ENCODE measurements at places on chromosomes 5 and 9.

- no peak for DNase-seq
These were observed 14.8 kb upstream of the ABL1 start for GRCh38 chr9:130820135-130820738.

- DNase-seq = no peak
These were observed 85.4 kb downstream of the RXRA start for GRCh38 chr9:134411440-134412297.

- peak; percentile 5 for DNase-seq
These were observed 90.5 kb downstream of the ADAMTS2 start for GRCh38 chr5:179254638-179255271.

DNA sequence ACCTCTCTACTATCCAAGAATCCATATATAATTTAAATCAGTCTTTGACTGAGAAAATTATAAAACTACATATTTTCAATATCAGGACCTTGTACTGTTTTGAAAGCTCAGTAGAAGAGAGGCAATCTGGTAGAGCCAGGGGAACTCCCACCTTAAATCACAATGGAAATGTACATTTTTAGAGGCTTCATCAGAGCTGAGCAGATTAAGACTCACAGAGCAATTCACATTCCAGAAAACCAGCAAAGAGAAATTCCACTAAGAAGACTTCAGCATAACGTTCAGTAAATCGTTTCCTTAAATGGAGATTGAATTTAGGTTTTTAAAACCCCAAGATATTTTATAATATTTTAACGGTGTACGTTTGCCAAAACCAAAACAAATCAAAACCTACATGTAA is 227.8 kb upstream of the TRPM3 start:
- DNase-seq = no peak

- DNase-seq = no peak
These were observed 519.3 kb downstream of the ISL1 start for GRCh38 chr5:51902512-51902911.

DNA sequence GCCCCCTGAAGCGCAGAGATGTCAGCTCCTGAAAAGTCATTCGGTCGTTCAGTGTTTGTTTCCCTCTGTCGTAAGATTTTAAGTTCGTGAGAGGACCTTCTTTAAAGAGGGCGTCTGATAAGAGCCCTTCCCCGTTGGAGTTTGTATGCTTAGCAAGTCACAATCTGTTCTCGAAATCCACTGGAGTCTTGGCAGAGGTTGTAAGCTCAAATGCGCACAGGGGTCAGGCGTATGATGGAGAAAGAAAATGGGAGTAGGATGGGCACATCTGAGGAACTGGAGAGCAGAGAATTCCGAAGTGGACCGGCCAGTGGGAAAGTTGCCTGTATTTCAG is 710 bp downstream of the HSD17B4 start:
- peak; percentile 19 for DNase-seq

- peak; percentile 78 for DNase-seq
These were observed 41.4 kb downstream of the GLRX start for GRCh38 chr5:95781101-95781583.

GRCh38 chr9:28155671-28156070 is 582.4 kb upstream of the C9orf72 start:
- no peak for DNase-seq

- no peak for DNase-seq
These were observed 70.7 kb downstream of the GCNT1 start for GRCh38 chr9:76529653-76530052.

DNA sequence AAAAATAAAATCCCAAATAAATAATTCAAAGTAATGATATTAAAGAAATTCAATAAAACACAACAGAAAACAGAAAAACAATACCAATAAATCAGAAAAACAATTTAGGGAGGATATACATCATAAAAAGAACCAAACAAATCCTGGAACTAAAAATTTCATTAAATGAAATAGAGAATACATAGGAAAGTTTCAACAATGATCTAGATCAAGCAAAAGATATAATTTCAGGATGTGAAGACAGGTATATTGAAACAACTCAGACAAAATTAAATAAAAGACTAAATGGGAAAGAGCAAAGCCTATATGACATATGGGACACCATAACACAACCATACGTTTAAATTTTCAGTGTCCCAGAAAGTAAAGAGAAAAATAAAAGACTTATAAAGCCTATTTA is 85.1 kb upstream of the GHR start:
- no peak for DNase-seq

DNA sequence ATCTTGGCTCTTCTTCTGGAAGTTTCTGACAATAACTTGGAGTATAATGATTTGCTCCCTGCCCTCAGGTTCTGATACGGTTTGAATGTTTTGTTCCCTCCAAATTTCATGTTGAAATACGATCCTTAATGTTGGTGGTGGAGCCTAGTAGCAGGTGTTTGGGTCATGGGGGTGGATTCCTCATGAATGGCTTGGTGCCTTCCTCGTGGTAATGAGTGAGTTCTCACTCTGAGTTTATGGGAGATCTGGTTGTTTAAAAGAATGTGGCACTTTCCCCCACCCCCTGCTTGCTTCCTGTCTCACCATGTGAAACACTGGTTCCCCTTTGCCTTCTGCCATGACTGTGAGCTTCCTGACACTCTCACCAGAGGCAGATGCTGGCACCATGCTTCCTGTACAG is 103.0 kb upstream of the OSMR start:
- DNase-seq = no peak

DNA sequence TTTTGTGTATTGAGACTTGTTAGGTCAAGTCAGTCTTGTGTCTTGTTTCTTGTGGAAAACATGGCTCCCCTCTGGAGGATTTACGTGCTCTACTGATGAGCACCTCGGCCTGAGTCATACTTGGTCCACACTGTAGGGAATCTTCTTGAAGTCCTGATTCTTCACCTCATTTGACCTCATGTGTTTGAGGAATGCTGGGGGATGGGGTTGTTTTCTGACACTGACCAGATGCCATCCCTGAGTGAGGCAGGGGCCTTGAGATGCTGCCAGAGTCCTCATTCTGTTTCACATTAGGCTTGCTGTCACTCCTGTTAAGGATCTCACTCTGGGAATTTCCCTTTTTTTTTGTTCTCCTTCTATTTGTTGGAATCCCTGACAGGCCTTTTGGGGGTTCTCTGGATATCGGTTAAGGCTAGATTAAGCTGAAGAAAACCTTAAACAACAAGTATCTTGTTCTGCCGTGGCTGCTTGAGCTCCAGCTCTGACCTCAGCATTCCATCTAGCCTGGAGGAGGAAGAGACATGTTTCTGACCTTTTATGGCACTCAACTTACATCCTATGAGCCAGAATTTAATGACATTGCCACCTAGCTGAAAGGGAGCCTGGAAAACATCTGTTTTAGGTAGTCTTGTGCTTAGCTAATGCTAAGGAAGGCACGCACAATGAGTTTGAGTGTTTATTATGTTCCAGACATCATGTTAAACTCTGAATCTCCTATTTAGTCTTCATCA is 20.6 kb downstream of the TCOF1 start:
- DNase-seq = no peak

GRCh38 chr5:18243846-18244245 is 609.6 kb downstream of the TAF11L14 start:
- no peak for DNase-seq

GRCh38 chr5:111277061-111277460 is 52.9 kb downstream of the CAMK4 start:
- DNase-seq = no peak

DNA sequence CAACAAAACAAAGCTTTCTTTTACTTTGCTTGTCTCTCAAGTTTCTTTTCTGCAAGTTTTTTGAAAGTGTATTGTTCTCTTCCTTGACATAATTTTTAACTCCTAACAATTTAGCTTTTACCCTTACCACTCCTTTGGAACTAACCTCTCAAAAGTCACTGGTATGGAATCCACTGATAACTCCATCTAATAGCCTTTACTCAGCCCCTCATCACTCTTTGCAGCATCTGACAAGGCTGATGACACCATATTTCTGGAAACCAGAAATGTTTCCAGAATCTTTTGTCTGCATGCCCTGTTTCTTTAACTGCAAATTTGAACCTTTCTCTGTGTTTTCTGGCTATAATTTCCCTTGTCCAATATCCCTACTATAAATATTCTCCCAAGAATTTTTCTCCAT is 46.5 kb downstream of the ZNF474 start:
- DNase-seq = no peak

- DNase-seq = no peak
These were observed 2149.4 kb upstream of the ACO1 start for GRCh38 chr9:30235068-30235467.

GRCh38 chr9:38041564-38042243 is 27.3 kb downstream of the SHB start:
- DNase-seq = no peak

GRCh38 chr9:12723409-12724028 is 30.3 kb downstream of the TYRP1 start:
- DNase-seq = no peak

GRCh38 chr5:142548739-142549275 is 137.1 kb downstream of the FGF1 start:
- DNase-seq = peak; percentile 26

- no peak for DNase-seq
These were observed 154.0 kb downstream of the SLC12A2 start for GRCh38 chr5:128237546-128237945.
